Amniotic stem cell (primary cell): ENCODE measurements at places on chromosomes 12 and 14.

DNA sequence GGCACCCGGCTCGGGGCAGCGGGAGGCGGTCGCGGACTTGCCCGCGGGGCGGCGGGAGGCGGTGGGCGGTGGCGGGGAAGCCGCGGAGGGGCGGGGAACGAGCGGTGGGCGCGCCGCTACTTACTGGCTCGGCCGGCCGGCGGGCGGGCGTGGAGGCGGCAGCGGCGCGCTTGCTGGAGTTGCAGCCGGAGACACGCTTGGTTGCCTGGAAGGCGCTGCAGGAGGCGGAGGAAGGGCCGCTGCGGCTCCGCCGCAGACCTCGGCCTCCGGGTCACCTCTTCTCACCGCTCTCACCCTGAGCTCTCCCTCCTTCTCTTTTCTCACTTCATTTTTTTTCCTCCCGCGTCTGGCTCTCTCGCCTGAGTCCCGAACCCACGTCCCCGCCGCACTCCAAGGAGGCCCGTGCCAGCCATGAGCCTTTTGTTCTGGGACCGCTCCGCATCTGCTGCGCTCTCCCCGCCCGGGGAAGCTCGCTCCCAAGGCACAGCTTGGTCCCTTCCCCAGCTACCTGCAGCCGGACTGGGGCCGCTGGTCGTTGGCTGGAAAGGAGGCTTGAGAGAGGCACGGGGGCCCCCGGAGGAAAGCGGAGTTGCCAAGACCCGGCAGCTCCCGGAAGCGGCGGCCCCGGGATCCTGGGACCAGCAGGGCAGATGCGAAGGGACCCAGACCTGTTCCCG is 592 bp upstream of the KCNK10 start:
- no peak for DNase-seq

DNA sequence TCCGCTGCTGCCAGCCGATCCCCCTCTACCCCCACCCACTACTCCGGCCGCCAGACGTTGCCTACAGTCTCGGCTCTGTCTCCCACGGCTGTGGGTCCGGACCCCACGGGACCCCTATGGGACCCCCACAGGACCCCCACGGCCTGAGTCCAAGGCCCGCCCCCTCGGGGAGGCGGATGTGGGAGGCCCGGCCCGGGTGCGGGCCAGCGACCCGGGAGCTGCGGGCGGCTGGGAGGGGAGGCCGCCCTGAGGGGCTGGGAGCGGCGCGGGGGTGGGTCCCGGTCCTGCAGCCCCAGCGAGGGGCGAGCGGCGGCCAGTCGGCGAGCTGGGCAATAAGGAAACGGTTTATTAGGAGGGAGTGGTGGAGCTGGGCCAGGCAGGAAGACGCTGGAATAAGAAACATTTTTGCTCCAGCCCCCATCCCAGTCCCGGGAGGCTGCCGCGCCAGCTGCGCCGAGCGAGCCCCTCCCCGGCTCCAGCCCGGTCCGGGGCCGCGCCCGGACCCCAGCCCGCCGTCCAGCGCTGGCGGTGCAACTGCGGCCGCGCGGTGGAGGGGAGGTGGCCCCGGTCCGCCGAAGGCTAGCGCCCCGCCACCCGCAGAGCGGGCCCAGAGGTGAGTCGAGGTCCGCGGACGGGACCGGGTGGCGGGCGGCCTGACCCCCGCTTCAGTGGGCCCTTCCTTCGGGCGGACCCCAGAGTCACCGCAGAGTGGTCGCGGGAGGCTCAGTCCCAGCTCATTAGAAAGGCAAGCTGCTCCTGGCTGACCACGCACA is at the start of gene ACVRL1:
Gene ACVRL1 (plus strand): TSS at position 422 of the 773 bp plus-strand sequence. CDS start 4,971 bp downstream, outside the sequence.
- no peak for DNase-seq

GRCh38 chr14:31920001-31920400 is 157.1 kb upstream of the ARHGAP5 start:
- DNase-seq = no peak

DNA sequence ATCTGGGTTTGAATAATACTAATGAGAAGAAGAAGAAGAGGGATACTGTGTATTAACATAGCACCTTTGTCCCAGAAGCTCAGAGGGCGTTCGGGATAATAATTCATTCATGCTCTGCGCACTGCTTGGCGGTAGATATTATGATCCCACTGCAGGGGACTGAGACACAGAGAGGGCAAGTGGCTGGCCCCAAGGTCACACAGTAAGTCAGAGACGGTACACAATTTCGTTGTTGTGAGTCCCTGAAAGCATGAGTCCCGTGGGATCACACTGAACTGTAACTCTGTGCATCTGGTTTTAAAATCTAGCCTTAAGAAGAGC is 47.9 kb upstream of the PARP11 start:
- DNase-seq = no peak

GRCh38 chr12:5756338-5756842 is 188.7 kb downstream of the ANO2 start:
- no peak for DNase-seq

GRCh38 chr12:57429473-57430111 is 1.3 kb downstream of the R3HDM2 start:
- no peak for DNase-seq

DNA sequence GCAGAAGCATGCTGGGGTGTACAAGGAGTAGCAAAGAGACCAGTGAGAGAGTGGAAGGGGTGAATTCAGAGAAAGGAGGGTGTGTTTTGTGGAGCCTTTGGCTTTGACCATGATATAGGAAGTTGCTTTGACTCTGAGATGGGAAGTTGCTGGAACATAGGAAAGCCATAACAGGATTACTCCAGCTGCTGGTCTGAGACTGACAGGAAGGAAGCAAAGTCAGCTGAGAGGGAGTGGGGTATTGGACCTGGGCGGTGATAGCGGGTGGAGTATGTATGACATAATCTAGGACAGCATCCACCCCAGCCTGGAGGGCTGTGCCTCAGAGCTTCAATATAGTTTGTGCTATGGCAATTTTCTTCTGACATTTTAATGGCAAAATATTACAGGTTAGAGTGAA is 324.4 kb downstream of the PDZRN4 start:
- DNase-seq = no peak

DNA sequence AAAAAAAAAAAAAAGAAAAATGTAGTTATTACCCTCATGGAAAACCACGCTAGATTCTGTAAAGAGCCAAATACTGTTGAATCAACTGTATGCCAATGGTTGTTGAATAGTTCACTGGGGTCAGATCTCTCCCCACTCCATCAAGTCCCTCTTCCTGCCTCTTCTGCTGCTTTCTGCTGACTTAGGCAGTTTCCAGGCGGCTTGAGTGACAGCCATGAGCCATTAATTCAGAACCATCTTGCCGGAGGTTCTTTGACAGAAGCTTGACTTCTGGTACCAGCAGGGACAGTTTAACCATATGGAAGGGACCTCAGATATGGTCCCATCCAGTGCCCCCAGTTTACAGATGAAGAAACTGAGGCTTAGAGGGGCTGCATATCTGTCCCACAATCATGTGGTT is 34.5 kb downstream of the TSPAN11 start:
- no peak for DNase-seq

DNA sequence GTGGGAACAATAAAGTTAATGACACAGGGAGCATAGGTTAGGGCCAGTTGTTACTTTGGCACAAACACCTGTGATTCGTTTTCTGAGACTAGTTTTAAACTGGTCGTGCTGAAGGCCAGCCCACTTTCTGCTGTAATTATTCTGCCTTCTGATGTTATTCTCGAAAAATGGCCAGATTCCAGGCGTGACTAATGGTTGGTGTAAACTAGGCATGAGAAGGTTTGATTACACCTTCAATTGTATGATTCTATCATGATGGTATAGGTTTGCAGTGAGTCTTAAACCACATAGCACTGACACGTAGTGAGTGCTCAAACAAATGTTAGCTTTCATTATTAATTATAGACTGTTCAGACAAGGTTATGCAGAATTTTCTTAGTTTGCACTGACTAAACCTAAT is 39.0 kb downstream of the CKB start:
- peak; percentile 35 for DNase-seq

- no peak for DNase-seq
Observed at GRCh38 chr14:101823066-101823465, 61.6 kb downstream of the PPP2R5C start.

DNA sequence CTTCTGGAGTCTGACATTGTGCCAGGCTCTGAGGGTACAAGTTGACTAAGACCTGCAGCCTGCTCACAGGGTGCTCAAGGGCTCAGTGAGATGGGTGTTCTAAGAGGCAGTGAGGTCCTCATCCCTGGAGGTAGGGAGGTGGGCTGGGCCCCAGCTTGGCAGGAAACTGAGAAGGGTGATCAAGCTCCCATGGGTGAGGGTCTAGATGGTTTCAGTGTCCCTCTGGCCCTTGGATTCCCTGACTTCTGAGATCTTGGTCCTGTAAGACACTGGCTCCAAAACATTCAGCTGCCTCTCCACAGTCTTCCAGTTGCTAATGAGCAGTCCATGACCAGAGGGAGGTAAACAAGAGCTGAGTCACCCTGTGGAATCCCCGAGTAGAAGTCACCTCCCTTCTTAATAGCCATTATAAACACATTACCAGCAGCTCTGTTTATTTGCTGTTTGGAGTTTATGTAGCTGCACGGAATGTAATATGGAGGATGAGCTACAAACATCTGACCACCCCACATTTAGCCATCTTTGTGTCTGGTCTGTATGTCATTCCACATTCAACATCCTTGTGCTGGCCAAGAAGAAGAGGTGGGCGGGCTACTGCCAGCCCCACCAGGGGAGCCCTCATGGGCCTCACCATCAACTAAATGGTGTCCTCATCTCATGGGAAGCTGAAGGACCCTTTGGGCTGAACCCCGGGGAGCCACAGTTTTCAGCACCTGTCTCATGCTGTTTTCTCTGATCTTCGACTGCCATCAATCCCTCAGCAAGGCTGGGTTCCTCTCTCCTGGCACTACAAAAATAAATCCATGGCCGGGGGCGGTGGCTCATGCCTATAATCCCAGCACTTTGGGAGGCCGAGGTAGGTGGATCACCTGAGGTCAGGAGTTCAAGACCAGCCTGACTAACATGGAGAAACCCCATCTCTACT is 37.2 kb upstream of the BDKRB2 start:
- peak; percentile 21 for DNase-seq

DNA sequence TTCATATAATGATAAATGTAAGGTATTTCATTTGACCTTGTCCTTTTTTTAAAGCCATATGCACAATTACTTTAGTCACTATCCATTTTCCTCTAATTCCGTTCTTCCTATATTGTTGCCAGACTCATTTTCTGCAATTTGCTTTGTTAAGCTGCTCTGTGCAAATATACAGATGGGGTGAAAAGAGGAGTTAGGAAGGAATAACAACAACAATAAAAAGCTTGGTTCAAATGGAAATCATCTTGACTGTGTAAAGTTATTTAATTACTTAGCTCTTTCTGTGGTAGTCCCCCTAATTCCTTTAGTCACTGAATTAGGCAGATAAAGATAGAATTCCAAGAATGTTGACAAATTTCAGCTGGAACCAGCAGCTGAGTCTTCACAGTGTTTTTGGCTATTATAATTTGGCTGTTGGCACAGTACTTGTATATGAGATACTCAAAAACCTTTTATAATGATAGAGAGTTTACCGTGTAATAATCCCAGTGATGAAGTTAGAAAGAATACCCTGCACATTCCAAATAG is 838.0 kb downstream of the RPS29 start:
- no peak for DNase-seq

DNA sequence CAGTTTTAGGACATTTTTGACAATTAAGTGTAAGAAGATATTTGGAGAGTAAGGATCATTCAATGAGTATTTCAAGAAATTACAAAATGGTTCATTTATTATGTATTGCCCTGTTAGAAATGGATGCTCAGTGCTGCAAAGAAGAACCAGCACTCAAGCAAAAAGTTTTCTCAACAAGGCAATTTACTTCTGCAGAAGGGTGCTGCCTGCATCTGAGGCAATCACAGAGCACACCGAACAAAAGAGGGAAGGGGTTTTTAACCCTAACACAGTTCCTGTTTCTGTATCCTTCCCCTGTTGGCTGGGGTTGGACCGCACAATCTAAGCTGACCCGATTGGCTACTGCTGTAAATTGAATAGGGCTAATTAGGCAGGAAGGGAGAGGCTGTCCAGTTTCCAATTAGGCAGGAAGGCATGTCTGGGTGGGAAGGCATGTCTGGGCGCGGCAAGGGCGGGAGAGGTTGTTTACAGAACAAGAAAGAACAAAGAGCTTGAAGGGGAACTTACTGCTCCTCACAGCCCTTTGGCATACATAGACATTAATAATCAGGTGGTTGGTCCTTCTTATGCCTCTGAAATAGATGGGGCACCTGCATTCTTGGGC is 41.4 kb downstream of the SPTSSA start:
- no peak for DNase-seq

GRCh38 chr12:51847643-51848325 is 734 bp downstream of the FIGNL2 start:
- DNase-seq = no peak

GRCh38 chr12:26789731-26790644 is 43.0 kb downstream of the ITPR2 start:
- no peak for DNase-seq

GRCh38 chr14:87017335-87017734 is 975.6 kb downstream of the GALC start:
- no peak for DNase-seq

DNA sequence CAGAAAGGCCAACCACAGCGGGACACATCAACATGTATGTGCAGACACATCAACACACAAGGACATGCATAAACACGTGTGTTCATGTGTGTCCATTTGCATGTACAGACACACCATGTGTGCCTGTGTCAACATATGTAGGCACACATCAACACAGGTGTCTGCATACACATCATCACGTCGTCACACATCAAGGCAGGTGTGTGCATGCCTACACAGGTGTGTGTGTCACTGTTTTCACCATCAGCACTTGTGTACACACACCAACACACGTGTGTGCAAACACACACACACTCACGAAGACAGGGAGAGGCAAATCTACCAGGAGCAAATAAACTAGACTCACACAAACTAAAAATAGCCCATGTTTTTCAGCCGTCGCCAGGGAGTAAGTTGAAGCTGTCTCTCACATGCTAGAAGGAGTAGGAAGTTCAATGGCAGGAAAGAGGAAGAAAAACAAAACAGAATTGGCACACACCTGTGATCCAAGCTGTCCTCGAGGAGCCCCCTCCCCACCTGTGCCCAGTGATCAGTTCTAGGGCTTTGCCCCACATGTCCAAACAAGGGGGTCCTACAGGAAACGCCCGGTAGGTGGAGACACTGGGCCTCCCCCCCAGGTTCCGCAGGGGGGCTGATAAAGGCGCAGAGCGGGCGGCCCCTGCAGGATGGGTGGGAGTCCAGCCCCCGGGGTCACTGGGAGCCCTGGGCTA is 7.4 kb downstream of the SCARB1 start:
- DNase-seq = no peak

GRCh38 chr12:21751517-21751916 is 23.0 kb downstream of the KCNJ8 start:
- no peak for DNase-seq

DNA sequence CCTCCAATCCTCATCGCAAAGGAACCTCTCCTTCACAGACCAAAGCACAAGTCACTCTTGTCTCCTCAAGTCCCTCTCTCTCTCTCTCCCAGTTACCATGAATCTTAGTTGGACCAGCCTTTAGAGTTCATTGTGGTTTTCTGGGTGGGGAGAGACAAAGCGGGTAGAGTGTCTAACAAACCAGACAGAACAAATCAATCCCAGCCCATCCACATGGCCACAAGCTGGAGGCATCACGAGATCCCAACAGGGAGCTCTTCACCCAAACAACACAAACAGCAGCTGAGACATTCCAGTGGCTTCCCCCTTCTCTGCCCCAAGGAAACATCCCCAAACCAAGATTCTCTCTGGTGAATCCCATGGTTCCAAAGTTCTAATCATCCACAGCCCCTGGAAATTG is 22.4 kb downstream of the ACTN1 start:
- DNase-seq = no peak
